ENCODE measurements at places on chromosomes 1 and 21. TPM values are rescaled to one million over a fixed set of nuclear protein-coding genes. Genes with fewer than 3 reads are reported as not detected.

DNA sequence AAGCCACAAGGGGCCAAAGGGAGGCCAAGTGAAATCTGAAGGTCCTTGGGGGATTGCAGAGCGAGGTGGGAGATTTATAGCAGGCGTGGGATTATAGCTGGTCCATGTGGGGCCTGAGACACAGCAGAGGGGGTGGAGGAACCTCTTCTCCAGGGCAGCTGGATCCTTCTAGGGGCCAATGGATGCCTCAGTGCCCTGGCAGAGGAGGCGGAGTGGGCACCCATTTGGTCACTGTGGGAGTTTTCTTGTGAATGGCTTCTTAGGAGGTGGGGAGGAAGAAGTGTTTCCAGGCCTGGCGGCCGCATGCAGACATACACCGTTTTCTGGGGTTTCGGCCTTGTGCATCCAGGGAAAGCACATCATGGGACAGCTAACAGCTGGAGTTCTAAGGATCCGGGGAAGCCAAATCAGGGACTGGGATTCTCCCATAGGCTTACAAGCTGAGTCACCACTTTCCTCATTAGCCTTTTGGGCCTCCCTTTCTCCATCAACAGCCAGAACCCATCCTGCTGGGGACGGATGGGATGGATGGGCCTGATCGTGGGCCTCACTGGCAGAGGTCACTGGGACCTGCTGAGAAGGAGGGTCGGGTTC, 76.5 kb downstream of the RHOU start:
- DNase-seq: no peak

Gene GCSAML
- total RNA-seq: 1.8 TPM

GRCh38 chr1:18515120-18515667, 34.5 kb downstream of the KLHDC7A start:
- DNase-seq: no peak

DNA sequence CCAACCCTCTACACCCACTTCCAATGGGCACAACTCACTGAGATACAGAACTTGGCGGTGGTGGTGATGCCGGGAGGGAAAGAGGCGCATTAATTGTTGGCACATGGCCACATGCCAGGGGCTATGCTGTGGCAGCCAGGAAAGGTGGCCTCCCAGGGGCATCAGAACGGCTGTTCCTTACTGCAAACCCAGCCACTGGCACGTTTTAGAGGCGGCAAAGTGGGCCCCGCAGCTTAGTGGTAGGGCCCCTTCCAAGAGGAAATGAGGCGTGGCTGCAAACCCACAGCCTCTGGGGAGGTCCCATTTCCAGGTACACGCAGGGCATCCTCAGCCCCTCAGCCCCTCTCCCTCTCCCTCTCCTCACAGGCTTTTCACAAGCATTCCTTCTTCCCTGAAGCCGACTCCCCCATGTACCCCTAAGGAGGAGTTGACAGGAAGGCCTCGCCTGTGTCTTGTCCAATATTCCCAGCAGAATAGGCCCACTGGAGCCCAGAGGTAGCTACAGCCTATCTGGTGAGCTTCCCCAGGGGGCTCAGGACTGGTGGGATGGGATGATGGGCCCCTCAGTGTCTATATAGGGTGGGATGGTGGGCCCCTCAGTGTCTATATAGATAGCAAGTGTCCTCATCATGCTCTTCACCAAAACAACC, 166.2 kb downstream of the CLIC6 start:
- DNase-seq: no peak

Gene HLX
- 6.6 TPM for total RNA-seq

DNA sequence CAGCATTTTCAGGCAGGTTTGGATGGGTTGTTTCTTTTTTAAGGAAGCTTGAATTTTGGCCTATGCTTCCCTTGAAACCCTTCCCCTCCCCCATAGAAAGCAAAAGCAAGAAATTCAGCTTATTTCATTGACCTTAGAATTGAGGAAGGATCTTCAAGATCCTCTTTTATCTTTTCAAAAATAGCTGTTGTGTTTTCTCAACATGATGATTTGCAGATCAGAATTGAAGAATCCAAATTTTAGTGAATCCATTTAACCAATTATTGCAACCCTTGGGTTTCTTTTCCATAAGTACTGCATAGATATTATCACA, 73.7 kb downstream of the LRRC8C start:
- DNase-seq: no peak

Gene RNU1-1
- under 0.01 TPM for total RNA-seq

DNA sequence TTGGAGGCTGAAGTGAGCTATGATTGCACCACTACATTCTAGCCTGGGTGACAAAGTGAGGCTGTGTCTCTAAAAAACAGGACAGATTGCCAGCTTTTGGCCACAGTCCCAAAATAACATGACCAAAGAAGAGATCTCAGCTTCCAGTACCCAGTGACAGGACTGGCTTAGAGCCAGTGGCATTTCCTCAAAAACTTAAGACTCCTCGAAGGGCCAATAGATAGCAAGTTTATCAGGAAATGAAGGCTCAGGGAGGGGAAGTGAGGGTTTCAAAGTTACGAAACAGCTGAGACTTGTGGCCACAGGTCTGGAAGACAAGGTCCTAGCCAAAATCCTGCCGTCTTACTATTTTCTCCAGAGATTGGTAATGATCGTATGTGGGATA, 6.3 kb upstream of the TMEM39B start:
- peak; percentile 41 for DNase-seq

GRCh38 chr1:183137782-183138181, 48.3 kb upstream of the LAMC2 start:
- no peak for DNase-seq

- DNase-seq: peak; percentile 22
These were observed 450.7 kb downstream of the CAMTA1 start for GRCh38 chr1:7235871-7236517.

DNA sequence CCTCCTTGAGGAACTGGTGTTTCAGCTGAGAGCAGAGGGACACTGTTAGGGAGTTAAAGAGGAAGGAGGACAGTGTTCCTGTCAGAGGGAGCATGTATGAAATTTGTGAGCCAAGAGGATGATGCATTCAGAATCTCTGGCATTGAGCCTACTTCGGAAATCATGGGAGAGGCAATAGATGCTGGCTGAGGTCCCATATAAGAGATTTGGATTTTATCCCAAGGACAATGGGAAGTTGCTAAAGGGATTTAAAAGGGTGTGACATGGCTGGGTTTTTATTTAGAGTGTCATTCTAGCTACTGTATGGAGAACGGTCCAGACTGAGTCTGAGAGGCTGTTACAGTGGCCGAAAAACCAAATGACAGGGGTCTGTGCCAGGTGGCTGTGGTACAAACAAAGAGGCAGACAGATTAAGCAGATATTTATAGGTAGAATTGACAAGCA, 403.2 kb upstream of the B3GALT2 start:
- DNase-seq: no peak

Gene CLDN8
- total RNA-seq: not detected

All from liver (tissue), 10 donors.